Fibroblast of skin of right quadriceps (primary cell): ENCODE measurements at places on chromosomes 7 and 10.
A peak's percentile ranks its signal among the peaks of the same experiment; 100 is the strongest.

- DNase-seq, result peak; percentile 21
Measured at GRCh38 chr10:79472951-79473350, 27.5 kb upstream of the ZCCHC24 start.

DNA sequence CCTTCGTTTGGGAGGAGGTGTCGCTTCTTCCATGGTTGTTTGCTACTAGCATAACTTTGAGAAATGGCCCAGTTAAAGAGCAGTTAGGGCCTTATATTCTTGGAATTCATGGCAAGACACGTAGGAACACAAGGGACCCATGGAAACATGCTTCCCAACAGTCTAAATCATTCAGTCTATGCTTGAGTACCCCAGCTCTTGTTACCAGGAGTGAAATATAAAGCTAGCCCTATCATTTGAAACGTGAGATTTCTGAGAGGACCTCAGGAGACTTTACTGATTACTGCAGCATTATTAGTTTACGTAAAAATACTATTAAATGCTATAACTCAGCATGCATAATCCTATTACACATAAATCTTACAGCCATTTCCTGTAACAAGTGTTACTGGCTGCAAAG lies 328.6 kb upstream of the CDC14C start:
- DNase-seq, result no peak

DNA sequence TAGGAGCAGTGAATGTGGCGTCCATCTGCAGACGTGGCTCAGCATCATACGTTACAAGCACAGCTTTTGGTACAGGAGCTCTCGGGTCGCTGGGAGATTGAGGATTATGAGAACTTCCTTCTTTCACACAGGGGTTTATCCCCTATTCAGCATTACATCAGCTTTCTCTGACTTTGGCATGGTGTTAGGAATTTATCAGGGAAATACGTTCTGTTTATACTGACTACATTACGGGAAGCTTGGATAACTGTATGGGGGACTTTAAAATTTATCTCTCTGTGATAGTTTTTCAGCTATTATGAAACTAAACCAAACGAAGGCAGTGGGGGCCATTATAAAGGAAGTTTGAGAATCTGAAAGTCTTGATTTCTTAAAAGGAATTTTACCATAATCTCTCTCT lies 110.1 kb upstream of the INSYN2A start:
- DNase-seq, result no peak

- no peak for DNase-seq
Measured at GRCh38 chr7:154852205-154852604, 150.7 kb downstream of the PAXIP1 start.

GRCh38 chr10:116730464-116731260 lies 11.7 kb downstream of the HSPA12A start:
- DNase-seq, result no peak

DNA sequence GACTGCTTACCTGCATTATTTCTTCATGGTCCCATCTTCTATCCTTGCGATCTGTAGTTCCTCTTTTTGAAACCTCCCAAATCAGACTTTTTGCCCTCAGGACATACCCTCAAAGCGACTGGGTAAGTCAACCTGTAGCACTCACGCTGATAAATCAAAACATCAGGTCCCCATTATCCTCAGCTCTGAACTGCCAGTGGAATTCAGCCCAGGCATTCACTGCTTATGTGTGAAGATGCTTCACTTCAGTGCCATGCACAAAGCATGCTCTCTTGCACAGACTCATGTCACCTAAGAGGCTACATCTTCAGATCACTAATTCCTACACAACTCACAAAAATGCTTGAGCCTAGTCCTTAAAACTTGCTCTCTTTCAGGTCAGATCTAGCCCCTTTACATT lies 283.6 kb upstream of the KLF6 start:
- no peak for DNase-seq

DNA sequence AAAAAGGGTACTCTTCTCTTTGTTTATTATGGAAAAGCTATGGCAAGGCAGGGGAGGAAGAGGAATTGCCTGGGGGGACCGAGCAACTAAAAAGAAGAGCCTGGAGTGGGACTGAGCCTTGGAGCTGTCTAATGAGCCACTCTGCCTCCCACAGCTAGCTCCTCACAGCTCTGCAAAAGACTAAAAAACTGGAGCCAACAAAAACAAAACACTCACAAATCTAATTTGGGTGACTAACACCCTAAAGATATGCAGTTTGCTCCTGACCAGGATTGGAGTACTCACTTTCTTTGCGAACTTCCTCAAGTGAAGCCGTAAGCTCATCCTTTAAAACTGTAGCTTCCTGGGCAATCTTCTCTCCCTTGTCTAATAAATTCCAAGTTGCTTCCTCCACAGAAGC lies 89.4 kb downstream of the CTNNA3 start:
- DNase-seq, result peak; percentile 93

DNA sequence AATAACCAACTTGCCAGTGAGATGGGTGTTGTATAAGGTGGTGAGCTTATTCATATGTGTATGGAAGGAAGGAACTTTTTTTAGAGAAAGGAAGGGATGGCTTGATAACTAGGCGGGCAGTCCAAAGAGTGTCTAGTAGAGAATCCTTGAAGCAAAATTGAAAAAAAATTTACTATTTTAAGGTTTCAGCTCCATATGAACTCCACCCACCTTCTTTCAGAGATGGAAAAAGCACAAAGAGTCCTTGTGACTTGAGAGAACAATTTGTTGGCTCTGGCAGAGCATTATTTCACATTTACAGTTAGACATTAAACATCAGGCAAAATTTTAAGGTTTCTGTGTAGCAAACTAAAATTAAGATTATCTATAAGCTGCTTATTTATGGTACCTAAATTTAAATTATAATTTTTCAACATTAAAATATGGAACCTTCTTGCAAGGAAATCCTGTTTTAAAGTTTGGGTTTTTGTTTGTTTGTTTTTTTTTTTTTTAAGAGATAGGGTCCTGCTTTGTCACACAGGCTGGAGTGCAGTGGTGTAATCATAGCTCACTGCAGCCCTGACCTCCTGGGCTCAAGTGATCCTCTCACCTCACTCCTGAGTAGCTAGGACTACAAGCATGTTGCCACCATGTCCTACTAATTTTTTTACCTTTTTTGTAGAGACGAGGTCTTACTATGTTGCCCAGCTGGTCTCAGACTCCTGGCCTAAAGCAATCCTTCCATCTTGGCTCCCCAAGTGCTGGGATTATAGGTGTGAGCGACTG lies 12.2 kb downstream of the PTPN12 start:
- no peak for DNase-seq

DNA sequence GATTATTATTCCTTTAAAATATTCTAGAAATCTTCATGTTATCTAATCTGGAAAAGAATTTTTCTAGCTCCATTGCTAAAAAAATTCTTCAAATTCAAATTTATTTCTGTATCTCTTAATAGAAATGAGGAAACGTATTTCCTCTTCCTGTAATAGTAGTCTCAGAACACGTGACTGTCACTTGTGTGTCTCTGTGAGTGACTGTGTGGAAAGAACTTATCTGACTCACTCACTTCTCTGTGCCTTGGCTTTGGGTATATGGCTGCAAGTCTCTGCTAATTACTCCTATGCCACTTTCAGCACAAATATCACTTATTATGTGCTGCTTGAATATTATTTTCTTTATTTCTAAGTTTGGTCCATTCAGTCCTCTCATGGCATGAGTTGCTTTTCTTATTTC lies 132.7 kb downstream of the CNTNAP2 start:
- DNase-seq, result no peak

DNA sequence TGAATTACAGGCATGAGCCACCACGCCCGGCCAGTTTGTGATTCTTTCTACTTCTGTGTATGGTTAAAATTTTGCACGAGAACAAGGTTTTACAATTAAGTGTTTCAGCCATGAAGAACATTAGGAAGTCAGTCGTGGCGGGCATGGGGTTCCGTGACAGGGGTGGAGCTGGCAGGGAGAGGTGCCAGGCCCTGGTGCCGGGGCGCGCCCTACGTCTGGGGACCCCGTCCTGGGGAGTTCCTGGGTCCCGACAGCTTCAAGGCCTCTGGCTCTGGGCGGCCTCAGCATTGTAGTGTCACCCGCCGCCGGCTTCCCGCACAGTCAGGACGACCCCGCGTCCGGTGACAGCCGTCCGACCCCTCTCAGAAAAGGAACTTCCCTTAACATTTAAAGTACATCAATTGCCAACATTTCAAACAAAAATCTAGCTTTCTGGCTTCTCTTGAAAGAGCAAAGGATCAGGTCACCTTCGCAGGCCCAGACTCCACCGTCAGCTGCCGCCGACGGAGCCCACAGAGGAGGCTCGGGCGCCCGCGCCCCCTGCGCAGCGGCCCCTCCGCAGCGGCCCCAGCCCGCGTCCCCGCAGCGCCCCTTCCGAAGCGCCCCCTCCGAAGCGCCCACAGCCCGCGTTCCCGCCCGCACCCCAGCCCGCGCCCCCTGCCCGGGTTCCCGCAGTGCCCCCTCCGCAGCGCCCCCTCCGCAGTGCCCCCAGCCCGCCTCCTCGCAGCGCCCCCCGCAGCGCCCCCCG lies 23.2 kb upstream of the MKI67 start:
- no peak for DNase-seq

- DNase-seq, result no peak
Measured at GRCh38 chr10:7188456-7189050, 222.3 kb downstream of the SFMBT2 start.

GRCh38 chr10:62540389-62540788 lies 166.2 kb downstream of the ZNF365 start:
- DNase-seq, result no peak

DNA sequence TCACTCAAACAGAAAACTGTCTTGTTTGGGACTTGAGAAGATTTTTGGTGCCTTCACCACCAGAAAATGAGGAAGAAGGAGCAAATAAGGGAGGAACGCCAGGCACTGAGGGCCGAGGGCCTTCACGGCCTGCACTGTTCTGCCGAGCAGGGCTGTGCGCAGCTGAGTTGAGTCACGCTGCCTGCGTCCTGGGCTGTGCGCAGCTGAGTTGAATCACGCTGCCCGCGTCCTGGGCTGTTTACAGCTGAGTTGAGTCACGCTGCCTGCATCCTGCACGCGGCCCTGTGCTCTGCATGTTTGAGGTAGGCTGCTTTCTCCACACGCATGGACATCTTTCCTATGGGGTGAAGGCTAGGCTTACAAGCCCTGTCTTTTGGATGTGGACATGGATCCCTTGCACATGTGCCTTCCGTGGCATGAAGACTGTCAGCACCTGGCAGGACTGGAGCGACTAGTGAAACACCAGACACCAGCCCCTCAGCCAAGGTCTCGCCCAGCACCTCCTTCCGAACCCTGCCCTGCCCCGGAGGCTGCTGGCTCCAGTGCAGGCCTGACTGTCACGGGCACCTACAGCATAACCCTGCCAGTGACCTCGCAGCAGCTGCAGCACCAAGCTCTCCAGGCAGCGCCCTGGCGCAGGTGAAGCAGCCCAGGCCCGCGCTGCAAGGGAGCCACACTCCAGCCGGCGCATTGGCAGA lies 96.7 kb downstream of the HTR5A start:
- DNase-seq, result peak; percentile 90

DNA sequence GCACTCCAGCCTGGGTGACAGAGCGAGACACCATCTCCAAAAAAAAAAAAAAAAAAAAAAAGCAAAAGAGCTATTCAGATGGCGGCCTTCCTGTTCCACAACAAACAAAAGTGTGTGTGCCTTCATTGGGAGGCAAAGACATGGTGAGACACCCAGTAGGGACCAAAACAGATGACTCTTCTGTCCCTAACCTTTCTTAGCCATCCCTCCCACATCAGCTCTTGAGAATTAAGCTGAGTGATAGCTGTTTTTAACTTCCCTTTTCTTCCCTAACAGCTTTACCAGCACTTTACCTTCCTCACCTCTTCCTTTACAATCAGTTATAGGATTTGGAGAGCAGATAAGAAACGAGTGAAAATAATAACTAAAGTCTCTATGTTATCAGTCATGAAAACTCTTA lies 48.2 kb downstream of the ARMH3 start:
- no peak for DNase-seq

- DNase-seq, result no peak
Measured at GRCh38 chr7:86209036-86209435, 434.7 kb upstream of the GRM3 start.

GRCh38 chr10:10613656-10614244 lies 403.9 kb upstream of the CELF2 start:
- peak; percentile 37 for DNase-seq

- DNase-seq, result no peak
Measured at GRCh38 chr10:79304479-79305087, 42.7 kb upstream of the PPIF start.

- DNase-seq, result peak; percentile 63
Measured at GRCh38 chr7:148819697-148820360, 64.3 kb downstream of the EZH2 start.

DNA sequence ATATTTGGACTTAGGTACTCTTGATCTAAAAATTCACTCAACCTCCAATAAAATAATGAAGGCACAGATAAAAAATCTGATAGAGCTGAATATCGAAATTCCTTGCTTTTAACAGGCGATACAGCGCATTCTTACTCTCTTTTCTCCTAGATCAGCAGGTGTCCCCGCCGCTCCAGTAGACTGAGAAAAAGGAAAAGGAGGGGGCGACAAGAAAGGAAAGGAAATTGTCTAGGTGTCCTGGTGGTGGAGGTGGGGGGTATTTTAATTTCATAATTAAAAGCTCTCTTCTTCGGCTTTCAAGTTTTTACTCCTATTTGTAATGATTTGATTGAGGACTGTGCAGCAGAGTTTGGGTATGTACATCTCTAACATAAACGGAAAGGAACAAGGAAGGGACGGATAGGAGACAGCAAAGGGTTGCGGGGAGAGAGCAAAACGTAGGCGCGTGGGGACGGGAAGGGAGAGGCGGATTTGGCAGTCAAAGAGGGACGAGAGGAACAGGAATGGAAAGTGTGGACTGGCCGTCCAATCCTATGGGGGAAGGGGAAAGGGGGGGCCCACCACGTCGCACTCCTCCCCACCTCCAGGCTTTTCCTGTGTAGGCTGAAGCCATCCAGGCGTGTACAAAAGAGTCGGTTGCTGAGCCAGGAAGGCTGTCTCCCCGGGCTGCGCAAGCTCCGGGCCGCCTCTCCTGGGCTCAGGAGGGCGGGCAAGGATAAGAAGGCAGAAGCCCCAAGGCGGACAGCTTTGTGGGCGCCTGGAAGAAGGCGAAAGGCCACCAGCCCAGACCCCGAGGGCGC lies 875 bp upstream of the HECTD2 start:
- DNase-seq, result peak; percentile 86

DNA sequence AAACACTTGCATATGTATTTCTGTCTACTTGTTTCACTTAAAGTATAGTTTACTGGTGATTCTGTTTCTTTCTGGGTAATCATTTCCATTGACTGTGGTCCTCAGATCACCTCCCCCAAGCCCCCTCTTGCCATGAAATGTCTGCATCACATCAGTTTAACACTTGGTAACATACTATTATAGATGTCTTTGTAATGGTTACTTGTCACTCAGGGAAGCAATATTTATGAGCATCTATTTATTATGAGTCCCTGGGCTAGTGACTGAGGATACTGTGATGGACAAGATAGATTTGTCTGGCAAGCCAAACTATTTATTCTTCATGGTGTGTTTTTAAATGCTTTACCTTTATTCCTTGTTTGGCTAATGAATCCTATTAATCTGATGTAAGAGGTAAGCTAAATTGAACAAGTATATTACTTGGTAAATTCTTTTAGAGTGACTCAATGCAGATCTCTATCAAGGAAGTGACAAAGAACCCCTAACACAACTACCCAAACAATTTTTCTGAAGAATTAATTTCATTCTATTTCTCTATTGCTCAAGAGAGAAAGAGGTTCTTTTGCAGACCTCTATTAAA lies 270.9 kb downstream of the RELN start:
- DNase-seq, result peak; percentile 50

GRCh38 chr7:41788556-41788955 lies 85.7 kb upstream of the INHBA start:
- no peak for DNase-seq

- DNase-seq, result no peak
Measured at GRCh38 chr10:100713859-100714565, 31.4 kb upstream of the PAX2 start.

GRCh38 chr7:42236266-42236975 lies 588 bp downstream of the GLI3 start:
- DNase-seq, result peak; percentile 76

- DNase-seq, result peak; percentile 78
Measured at GRCh38 chr7:43104874-43105520, 7.5 kb upstream of the HECW1 start.
